GM12865 (cell line): ENCODE measurements at places on chromosomes 6 and 20.

DNA sequence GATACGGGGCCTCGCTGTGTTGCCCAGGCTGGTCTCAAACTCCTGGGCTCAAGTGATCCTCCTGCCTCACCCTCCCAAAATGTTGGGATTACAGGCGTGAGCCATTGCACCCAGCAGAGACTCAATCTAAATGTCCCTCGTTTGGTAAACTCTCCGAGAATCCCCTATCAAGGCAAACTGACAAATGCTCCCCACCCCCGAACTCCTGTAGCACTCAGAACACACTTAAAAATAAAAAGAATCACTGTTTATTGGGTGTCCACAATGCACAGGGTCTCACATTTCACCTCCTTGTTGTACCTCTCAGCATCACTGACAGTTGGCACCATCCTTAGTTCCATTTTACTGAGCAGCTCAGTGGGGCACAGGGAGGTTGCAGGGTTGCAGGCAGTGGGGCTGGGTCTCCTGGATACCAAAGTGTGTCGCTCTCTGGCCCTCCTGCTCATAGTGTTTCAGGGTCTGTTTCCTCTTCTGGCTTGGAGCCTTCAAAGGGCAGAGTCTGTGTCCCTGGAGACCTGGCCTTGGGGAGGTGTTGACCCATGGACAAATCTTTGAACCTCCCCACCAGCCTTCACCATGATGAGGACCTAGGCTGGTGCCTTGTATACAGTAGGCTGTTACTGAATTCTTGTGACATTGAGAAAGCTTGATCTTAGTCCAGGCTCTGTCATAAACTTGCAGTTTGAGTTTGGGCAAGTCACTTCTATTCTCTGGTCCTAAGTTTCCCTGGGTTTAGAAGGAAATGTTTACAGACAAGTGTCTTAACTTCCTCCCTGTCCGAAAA lies 8.5 kb upstream of the SRC start:
- peak; percentile 62 for DNase-seq

DNA sequence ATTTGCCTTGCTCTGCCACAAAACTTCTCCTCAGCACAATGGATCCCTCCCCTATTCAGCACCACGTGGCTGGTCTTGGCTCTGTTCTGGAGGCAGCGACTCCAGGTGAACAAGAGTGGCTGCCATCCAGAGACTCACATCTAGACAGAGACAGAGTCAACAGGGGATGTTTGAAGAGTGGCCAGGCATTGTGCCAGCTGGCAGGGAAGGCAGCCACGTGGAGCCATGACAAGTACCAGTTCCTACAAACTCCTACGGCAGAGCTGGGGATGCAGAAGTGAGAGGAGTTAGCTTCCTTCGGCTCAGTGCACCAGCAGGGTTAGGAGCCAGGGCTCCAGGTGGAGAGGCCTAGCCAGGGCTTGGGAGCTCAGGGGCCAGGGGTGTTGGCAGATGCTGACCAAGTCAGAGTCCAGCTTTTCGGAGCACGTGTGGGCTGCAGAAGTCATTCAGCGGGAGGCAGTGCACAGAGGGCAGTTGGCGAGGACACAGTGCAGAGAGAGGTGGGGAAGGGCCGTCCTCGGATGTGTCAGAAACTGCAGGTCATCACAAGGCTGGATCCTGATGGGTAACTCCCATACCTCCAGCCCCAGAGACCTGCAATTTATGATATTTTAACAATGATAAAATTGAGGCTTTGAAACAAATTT lies 171.7 kb upstream of the PDE10A start:
- DNase-seq = no peak

DNA sequence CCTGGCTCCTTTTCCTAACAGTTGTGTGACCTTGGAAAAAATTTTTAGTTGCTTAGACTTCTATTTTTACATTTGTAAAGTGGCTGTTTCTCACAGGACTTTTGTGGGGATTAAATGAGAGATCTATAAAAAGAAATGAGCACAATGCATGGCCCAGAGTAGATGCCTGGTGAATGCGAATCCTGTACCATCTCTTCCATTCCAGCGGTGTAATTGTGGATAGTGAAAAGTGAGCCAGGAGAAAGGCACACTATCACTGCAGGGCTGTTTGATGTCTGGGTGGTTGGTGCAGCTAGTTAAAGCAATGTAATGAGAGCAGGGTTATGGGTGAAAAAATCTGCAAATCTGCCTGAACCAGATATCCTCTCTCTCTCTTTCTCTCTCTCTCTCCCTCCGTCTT lies 347.5 kb upstream of the CITED2 start:
- no peak for DNase-seq

DNA sequence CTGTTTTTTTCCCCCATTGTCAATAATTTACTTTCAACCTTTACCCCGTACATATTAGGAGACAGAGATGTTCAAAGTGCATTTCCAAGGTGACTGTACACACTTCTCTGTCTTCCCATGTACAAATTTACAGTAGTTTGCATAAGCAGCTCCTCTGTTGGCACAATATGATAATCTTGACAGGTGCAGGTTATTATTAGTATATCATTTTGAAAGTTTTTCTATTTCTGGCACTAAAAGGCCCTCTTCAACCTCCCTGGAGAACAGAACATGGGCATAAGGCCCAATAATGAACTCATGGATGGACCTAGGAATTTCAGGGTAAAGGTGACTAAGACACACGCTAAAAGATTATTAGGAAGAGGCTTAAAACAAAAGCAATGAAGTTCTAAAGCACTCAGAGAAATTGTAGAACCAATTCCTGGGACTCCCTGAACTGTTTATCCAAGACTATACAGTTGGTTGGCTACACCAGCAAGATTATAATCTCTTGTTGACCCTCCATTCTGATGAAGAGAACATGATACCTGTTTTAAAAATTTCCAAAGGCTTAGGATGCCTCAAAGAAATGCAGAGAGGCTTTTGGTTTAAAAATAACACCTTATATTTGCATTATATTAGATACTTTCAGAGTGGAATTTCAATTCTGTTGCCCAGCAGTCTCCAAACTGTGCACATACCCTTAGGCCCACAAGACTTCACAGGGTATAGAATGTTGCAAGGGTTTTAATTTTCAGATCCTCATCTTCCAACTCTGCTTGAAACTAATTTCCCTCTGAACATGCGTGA lies 1.1 kb downstream of the AIG1 start:
- DNase-seq = no peak

- DNase-seq = no peak
Observed at GRCh38 chr20:53859684-53860083, 210.7 kb downstream of the BCAS1 start.

- DNase-seq = peak; percentile 60
Observed at GRCh38 chr6:16286151-16286522, 47.8 kb downstream of the GMPR start.

DNA sequence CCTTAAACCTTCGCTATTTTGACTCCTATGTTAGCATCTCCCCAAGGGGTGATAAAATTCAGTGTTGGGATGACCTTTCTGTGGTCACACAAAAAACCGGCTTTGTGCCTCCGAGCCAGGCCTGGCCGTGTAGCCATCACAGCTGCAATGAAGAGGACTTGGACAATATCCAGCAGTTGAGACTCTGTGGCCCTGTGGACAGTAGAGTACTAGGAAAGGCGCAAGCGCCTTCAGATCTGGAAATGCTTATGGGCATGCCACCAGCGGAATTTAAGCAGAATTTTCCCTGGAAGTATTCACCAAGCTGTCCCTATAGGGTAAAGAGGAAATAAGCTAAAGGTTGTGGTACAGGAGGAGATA lies 63.3 kb upstream of the SLC2A12 start:
- DNase-seq = no peak

- no peak for DNase-seq
Observed at GRCh38 chr6:27616328-27617045, 143.6 kb upstream of the ZNF184 start.

DNA sequence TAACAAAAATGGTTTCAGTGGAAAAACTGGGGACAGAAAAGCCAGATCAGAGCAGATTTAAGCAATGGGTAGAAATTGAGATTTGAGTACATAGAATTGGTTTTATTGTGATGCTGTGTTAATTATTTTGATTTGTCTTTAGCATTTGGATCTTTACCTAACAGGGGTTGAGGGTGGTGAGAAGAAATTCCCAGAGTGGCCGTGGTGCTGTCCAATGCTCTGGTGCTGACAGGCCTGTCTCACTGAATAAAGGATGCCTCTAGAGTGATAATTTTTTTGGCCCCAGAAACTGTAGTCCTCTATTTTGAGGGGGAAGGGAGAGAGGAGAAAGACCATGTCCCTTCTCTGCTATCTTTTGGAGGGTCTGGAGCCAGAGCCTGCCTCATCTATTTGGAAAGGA lies 79.1 kb downstream of the LYRM2 start:
- DNase-seq = no peak

GRCh38 chr6:123415844-123416468 lies 220.8 kb downstream of the TRDN start:
- peak; percentile 74 for DNase-seq

DNA sequence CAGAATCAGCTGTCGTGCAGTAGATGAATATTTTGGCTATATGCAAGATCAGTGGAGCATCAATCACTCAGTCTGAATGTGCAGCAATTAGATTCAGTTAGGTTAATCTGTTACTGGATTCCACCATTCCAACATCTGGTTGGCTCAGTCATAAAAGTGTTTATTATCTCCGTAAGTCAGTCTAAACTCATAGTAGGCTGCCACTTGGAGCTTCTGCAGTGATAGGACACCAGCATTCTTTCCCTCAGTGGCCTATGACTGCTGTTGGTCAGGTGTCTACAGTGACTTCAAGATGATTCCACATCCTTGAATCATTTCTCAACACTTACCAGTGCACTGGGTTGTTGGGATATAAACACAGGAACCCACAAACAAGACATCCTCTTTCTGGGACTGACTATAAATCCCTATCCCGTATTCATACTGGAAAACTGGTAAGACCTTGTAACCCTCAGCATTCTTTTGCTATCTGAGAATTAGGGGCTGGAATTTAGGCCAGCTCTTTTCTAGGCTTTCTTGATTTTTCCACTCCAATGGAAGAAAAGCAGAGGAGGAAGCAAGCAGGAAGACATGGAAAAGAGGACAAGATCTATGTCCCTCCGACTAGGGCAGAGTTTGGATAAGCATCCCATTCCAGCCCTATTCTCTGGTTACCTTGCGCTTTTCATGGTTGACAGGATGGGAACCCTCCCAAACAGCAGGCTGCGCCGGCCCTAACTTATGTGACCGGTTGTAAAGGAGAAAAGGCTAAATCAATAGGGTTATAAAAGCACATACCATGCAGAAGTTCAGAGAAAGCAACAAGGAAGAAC lies 919.6 kb downstream of the KIF16B start:
- no peak for DNase-seq

DNA sequence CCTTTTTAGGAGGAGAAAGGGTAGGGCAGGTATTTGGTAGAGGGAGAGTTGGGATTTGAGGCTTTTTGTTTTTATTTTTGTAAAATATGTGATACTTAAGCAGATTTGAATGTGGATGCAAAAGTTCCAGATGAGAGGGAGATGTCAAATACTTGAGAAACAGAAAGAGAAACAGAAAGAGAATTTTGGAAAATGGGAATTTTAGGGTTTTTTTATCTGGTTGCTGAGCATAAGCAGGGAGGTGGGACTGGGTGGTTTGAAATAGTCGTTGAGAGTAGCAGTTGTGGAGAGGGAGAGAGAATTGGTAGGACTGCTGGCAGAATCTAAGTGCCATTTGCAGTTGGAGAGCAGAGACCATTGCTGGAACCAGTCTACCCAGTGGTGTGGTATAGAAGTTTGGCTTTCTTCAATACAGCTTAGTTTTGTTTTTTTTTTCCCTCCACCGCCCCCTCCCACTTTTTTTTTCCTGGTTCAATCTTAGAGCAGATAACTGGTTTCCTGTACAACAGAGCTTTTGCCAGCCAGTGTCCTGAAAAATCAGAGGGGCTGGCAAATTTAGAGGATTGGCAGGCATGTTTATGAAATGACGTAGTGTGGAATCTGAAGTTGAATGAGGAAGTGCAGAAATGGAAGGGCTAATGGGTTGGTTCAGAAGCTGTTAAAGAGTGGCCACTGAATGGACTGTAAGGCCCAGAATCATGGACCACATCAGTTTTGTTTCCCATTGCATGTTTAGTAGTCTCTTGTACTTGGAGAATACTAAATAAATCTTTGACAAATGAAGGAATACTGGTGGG lies 68.7 kb downstream of the ATRN start:
- DNase-seq = no peak

- no peak for DNase-seq
Observed at GRCh38 chr6:131038597-131039344, 24.3 kb downstream of the EPB41L2 start.

DNA sequence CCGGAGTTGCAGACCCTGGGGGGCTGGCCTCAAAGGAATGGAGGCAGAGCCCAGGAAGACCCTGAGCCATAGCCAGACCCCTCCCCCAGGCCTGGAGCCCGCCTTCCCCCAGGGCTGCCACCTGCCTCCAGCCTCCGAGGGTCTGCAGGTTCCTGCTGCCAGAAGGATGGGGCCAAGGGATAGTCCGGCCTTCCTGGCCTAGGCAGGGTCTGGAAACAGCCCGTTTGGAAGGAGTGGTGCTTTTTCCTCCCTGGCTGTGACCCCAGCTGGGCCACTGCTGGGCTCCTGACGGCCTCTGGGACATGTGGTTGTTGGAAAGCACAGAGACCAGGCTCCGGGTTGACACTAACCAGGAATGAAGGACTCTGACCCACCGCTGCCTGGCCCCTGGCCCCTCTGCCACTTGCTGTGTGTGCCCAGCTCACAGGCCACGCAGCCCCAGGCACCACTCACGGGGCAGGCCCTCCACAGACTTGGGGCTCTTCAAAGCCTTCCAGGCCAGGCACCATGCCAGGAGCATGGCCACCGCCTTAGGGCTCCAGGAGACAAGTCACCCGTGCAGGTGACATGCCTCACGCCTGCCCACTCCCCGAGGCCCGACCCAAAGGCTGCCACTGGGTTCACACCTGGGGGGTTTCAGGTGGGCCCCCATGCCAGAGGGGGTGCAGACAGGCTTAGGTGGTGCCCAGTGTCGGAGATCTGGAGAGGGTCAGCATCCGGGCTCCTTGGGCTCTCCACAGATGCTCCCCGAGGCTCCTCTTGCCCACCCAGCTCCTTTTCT lies 3.9 kb upstream of the LAMA5 start:
- no peak for DNase-seq

DNA sequence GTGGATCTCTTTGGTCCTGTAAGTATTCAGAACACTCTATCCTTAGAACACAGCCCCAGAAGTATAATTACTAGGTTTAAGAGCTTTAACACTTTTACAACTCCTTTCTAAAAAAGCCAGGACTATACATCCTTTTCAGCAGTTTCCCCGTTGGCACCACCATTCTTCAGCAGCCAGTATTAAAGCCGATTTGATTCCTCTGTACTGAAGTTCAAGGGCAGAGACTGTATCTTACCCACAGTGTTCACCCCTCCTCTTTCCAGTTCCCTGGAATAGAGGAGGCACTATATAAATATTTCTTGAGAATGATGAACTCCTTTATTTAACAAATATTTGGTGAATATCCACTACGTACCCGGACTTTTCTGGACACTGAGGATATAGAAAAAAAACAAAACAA lies 15.9 kb downstream of the SEC63 start:
- DNase-seq = no peak

DNA sequence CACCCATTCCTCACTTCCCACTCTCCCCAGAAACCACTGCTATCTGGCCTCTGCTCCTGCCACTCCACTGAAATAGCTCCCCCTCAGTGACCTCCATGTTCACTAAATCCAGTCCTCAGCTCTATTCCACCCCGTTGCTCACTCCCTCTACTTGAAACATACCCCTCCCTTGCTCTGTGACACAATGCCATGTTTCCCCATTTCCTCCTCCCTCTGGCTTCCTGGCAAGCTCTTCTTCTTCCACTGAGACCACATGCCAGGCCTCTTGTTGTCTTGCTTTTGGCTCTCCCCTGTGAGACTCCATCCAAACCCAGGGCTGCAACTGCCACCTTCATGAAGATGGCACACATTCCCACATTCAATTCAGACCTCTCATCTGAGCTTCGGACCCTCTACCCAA lies 13.9 kb downstream of the TMEM151B start:
- DNase-seq = no peak

- no peak for DNase-seq
Observed at GRCh38 chr6:93021235-93021915, 398.0 kb downstream of the EPHA7 start.
